Pancreas (tissue), 10 donors: ENCODE measurements at places on chromosomes 2 and 18. TPM values are rescaled to one million over a fixed set of nuclear protein-coding genes. Genes with fewer than 3 reads are reported as not detected.

DNA sequence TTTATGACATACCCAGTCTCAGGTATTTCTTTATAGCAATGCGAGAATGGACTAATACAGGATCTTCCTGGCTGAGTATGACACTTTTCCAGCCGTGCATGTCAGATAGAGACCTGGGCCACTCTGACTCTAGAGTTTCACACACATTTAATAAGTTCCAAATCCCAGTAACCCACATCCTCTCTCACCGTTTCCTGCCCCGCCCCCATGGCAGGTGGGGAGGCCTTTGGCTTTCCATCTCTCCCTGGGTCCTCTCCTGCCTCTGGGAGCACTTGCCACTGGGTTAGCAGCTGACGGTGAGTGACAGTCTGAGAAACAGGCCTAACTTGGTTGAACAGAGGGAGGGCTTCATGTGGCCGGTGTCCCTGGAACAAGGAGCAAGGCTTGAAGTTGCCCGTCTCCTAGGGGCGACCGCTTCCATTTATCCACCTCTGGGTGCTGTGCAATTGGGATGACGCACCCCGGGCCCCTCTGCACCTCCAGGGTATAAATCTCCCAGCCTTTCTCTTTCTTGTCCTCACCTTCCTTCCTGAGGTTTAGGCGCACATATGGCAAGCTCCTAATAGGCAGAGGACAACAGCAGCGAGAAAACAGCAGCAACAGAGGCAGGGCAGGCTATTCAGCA lies 152.7 kb upstream of the HDAC4 start:
- no peak for DNase-seq

GRCh38 chr2:7132753-7133152 lies 215.5 kb downstream of the RNF144A start:
- no peak for DNase-seq

DNA sequence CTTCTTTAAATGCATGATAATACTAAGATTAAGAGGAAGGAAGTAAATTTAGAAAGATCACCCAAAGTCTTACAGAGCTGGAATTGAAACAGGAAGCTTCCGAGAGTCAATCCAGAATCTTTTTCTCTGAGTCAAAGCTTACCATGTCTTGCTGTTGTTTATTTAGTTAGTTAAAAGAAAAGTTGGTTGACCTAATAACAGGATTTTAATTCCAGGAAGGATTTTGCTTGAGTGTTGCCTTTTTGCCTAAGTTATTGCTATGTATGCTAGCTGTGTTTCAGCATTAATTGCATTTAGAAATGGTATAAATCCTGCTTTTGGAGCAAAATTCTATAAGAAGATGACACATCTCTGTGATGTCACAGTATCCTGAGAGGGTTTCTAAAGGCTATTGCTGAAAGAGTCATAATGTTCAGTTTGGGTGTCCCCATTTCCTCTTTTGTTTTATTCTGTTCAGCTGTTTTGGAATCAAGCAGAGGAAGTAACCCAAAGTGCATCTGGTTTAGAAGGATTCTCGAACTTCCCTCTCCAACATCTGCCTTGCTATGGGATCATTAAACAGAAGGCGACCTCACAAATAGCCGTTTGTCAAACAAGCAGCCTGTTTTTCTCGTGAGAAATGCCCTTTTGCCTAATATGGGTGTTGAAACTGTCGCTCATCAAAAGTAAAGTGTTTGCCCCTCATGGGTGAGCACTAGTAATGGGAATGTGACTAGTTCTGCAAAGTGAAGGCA lies 271.5 kb upstream of the MMADHC start:
- no peak for DNase-seq

- DNase-seq: no peak
Observed at GRCh38 chr2:219221957-219222518, 3.3 kb upstream of the ABCB6 start.

GRCh38 chr2:203225423-203226039 lies 13.3 kb upstream of the CYP20A1 start:
- DNase-seq: no peak

SEPTIN10 gene
- total RNA-seq: 15.1 TPM

- no peak for DNase-seq
Observed at GRCh38 chr2:45354776-45355175, 256.3 kb downstream of the SRBD1 start.

- DNase-seq: no peak
Observed at GRCh38 chr18:62880673-62881364, 165.5 kb downstream of the PHLPP1 start.

LIMS3 gene
- total RNA-seq: 1.5 TPM

GRCh38 chr2:69353360-69353759 lies 33.7 kb downstream of the GFPT1 start:
- DNase-seq: no peak

DNA sequence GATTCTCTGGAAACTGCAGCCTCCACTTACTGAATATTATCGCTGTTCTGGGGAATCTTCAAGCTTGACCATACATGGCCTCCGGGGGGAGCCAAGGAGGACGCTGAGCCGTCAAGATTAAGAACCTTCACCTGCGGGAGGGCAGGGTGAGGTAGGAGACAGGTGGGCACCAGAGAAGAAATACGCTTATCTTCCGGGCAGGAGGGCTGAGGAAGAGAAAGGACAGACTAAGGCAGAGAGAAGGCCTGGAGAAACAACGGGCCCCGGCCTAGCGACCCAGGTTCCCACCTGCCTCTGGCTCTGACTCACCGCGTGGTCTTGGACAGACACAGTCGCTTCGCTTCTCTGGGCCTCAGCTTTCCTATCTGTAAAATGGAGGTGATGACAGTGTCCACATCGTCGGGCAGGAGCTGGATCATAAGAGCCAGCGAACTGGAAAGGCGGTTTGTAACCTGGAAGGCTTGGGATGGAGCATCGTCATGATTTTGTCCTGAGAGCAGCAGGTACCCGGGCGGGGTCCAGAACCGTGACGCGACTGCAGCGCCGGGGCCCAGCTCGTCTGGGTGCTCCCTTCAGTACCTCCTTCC lies 659 bp downstream of the ZNF142 start:
- no peak for DNase-seq

DNA sequence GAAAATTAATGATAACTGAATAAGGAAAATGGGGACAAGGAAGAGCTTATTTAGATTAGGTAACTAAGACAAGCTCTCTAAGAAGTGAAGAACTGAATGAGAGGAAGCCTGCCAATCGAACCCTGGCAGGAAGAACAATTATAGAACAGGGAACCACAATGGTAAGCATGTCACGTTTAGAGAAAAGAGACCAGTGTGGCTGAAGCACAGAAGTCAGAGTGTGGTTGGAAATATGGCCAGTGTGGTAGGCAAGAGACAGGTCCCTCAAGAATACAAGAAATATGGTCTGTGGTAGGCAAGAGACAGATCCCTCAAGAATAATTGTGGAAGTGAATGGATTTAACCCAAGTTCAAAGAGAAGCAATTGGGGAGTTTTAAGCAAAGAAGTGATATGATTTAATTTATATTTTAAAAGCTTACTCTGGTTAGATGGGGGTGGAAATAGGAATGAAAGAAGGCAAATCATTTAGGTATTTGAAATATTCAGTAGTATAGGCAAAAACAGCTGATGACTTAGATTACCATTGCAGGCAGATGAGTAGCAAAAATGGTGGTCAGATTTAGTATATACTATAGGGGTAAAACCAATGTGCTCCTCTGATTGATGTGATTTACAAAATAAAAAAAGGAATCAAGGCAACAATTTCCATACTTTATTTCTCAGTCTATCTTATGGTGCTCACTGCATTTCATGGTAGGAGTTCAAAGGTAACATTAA lies 38.8 kb upstream of the ERMN start:
- no peak for DNase-seq

DNA sequence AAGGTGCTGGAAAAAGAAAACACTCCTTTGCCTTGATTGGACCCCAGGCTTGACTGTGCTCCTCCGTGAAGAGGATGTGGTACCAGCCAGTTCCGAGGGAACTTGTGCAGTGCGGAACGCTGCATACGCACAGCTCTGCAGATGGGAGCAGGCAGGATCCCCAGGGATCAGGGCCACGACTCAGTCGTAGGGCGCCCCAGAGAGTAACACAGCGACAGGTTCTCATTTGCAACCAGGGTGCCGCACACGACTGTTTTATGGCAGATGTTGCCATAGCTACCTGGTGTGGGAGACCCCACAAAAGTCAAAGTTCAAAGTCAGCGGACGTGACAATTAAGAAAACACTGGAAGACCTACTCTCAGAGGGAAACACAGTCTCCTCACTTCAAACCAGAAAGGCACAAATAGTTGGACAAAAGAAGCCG lies 779 bp downstream of the MALL start:
- DNase-seq: no peak

DNA sequence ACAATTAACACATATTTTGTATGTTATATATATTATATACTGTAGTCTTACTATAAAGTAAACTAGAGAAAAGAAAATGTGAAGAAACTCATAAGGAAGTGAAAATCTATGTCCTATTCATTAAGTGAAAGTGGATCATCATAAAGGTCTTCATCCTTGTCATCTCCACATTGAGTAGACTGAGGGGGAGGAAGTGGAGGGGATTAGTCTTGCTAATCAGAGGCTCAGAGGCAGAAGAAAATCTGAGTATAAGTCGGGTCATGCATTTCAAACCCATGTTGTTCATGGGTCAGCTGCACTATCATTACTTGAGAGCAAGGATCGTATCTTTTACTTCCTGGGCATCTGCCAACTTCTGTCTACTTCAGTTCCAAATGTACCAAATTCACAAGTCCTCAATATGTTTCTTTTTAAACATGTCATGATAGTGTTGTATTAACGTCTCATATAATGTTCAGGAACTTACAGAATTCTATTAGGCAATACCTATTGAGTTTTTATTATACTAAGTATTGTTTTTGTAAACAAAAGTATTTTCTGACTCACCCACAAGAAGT lies 208.9 kb upstream of the BOD1L2 start:
- no peak for DNase-seq

GRCh38 chr2:216683846-216684245 lies 11.5 kb downstream of the IGFBP5 start:
- DNase-seq: no peak

UGT1A4 gene
- total RNA-seq: 0.19 TPM

GRCh38 chr2:121333834-121334558 lies 49.0 kb upstream of the TFCP2L1 start:
- no peak for DNase-seq

- DNase-seq: no peak
Observed at GRCh38 chr18:30985753-30986152, 56.8 kb downstream of the DSC3 start.

OSBPL6 gene
- 0.79 TPM for total RNA-seq

GRCh38 chr2:1051075-1051474 lies 100.4 kb downstream of the SNTG2 start:
- no peak for DNase-seq

GRCh38 chr2:209389171-209389618 lies 34.7 kb upstream of the MAP2 start:
- no peak for DNase-seq

DNA sequence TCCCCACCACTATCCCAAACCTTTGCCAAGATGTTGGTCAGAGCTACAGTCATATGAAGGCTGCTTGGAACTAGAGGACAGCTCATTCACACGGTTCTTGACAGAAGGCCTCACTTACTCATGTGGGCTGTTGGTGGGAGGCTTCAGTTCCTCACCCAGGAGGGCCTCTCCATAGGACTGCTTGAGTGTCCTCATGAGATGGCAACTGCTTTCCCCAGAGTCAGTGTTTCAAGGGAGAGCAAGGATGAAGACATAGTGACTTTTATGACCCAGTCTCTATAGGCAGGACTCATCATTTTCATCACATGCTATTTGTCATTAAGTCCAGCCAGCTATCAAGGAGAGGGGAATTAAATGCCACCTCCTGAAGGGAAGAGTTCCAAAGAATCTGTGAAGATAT lies 33.4 kb upstream of the OLA1 start:
- DNase-seq: no peak

- no peak for DNase-seq
Observed at GRCh38 chr18:44128365-44128764, 552.3 kb upstream of the SETBP1 start.

DNA sequence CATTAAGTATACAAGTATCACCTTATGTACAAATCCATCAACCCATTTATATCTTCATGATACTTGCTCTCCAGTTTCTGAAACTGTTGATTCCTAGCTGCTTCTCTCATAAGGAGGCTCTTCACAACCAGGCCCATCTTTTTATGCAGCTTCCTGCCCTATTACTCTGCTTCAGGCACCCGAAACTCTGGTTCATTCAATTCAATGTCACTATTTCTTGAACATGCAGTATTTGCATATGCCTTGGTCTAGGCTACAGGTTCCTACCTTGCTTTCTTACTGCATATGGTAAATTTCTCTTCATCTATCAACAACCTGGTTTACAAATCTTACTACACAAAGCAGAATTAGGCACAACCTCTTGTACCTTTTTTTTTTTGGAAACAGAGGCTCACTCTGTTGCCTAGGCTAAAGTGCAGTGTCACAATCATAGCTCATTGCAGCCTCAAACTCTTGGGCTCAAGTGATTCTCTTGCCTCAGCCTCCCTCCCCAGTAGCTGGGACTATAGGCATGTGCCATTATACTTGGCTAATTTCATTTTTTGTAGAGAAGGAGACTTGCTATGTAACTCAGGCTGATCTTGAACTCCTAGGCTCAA lies 2.7 kb upstream of the CDKL4 start:
- DNase-seq: no peak

TNFAIP6 gene
- not detected for total RNA-seq

GAD1 gene
- 0.35 TPM for total RNA-seq

DNA sequence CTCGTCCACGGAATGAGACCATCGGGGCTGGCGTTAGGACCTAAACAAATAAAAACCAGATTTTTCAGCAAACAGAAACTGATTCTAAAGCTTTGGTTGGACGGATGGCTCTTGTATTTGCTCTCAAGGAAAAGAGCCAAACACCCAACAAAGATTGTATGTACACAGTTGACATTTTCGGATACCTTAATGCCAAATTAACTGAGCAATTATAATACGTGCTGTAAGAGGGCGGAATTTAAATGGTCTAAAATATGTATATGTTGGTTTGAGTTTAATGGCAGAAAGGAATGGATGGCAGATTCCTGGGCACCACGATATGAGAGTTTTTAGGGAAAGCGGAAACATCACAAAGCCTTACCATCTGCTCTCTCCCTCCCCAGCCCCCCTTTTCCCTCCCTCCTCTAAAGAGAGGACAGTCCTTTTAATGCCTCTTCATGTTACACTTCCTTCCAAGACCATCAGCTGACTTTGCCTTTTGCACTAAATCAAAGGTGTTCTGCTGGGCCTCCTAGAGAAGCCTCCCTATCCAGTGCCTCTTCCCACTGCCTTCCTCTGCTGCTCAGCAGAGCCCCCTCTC lies 33.3 kb downstream of the STAT1 start:
- DNase-seq: no peak

GRCh38 chr2:47842846-47843245 lies 59.9 kb downstream of the MSH6 start:
- DNase-seq: no peak

GRCh38 chr2:98880266-98881152 lies 55.5 kb downstream of the CRACDL start:
- no peak for DNase-seq

SALL3 gene
- not detected for total RNA-seq

- no peak for DNase-seq
Observed at GRCh38 chr2:66318009-66318561, 116.8 kb upstream of the MEIS1 start.
